ENCODE measurements at places on chromosomes 11 and 22. TPM values are rescaled to one million over a fixed set of nuclear protein-coding genes. Genes with fewer than 3 reads are reported as not detected.

GRCh38 chr11:83285771-83286528 lies at the start of gene CCDC90B:
TSS of gene CCDC90B (minus strand) at chr11:83286367. CDS start at chr11:83285972, 395 bp downstream.
- peak; percentile 97 for DNase-seq

- DNase-seq = no peak
Observed at GRCh38 chr11:111427471-111427912, 48.4 kb upstream of the POU2AF1 start.

- no peak for DNase-seq
Observed at GRCh38 chr11:102316346-102316904, 859 bp upstream of the BIRC3 start.

DNA sequence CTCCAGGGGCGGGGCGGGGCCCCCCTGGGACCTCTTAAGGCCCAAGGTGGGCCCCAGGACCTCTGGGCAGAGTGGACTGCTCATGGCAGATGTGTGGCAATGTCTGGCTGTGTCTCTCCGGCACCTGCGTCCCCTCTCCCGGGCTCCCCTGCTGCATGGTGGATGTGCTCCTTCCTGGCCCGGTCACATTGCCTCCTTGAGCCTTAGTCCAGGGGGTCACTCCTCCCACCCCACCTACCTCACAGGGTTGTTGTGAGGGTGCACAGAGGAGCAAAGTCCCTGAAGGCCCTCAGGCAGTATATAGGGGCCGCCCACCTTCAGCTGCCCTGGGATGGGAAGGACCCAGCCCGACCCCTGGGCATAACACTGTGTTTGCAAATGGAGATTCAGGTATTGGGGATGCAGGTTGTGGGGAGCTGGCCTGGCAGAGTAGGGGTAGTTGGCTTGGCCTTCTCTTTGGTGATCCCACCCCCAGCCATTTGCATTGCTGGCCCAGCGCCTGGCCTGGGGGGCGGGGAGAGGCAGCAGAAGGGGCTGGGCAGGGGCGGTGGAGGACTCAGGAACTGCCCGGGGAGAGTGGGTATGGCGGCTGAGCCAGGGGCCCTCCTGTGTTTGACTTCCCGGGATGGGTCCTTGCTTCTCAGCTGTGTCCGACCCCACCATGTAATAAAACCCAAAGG lies 11.3 kb downstream of the KCTD17 start:
- DNase-seq = no peak

The KLHL35 gene
- 1.4 TPM for total RNA-seq

The CENPM gene
- total RNA-seq = 3.2 TPM

The TCN1 gene
- 39.4 TPM for total RNA-seq
